ENCODE measurements at places on chromosomes 2 and 18.

GRCh38 chr2:56084111-56084901, 99.5 kb upstream of the CCDC85A start:
- no peak for DNase-seq

DNA sequence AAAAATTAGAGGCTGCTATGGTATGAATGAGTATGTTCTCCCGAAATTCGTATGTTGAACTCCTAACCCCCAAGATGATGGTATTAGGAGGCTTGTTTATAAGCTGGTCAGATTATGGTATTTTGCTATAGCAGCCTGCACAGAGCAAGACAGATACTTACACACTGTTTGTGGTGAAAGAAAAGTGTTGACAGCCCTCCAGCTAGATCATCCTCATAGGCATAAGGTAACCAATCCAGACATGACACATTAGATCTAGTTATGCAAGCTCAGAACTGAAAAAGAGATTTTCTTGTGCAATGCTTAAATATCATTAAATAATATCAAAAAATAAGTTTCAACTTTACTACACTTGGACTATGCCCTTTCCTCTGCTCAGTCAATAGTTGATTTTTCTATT, 107.1 kb downstream of the ABCA12 start:
- DNase-seq, result no peak

DNA sequence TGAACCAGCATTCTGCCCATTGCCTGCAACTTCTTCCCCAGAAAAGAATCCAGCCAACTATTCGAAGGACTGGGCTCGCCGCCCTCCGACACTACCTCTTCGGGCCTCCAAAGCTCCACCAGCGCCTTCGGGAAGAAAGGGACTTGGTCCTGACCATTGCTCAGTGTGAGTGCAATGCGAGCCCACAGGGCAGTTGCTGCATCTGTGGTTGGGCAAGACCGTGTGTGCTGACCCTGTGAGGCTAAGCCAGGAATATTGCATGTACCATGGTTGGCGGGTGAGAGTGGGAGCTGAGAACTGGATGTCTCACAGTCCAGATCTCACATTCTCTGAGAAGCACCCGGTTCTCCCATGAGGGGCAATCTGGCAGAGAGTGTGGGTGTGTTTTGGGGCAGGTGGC, 16.5 kb downstream of the ELMOD3 start:
- DNase-seq, result no peak

- DNase-seq, result no peak
Measured at GRCh38 chr2:3139906-3140305, 237.7 kb downstream of the EIPR1 start.

- DNase-seq, result no peak
Measured at GRCh38 chr2:177397481-177398289, 5.1 kb downstream of the AGPS start.

- no peak for DNase-seq
Measured at GRCh38 chr2:165239230-165239629, at the start of gene SCN2A. Gene SCN2A, plus strand, starts transcription at chr2:165239414. Its CDS starts 56,410 bp downstream, at chr2:165295824.

DNA sequence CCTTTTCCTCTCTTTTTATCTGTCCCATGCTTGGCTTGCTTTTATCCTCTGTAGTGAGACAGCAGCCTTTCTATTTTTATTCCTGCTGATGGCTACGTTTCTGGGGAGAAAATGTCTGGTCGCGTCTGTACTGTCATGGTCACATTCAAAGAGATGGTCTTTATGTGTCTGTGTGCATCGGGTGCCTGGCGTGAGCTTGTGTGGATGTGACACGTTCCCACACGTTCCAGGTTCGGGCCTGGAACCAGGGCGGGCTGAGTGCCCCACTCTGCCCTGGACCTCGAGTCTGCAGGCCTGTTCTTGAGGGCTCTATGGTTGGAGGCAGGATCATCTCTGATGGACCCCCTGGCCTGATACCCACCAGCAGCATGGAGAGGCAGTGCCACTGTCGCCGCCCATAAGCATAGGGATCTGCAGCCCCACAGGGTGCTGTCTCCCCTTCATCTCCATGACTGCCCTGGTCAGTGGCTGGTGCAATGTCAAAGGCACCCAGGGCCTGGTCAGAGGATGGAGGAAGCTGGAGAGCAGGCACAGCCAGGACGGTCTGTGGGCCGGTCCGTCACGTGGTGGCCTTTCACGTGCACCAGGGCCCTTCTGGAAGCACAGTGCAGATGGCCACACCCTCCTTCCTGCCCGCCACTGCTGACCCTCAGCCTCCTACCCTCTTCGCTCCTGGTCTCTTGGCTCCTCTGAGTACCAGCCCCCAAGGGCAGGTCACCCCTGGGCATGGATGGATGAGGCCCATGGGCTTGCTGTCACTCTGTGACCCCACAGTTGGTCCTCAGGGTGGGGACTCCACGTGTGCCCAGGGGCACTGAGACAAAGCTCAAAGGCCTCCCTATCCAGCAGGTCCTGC, 149.2 kb upstream of the TWIST2 start:
- no peak for DNase-seq

DNA sequence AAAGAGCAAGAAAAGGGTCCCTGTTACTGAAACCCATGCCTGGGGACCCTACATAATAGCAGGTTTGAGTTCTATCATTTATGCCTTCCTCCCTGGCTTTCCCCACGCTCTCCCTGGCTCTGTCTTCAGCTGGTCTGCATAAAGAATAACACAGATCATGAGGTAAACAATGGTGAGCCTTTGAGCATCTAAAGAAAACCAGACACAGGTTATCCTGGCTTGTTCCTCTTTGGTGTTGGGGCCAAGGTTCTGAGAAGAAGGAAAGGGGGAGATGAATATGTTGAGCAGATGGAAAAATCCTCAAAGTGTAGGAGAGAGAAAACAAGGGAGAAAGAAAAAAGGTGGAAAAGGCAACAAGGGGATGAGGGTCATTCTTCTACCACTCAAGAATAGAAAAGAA, 127.3 kb downstream of the CABYR start:
- DNase-seq, result no peak

DNA sequence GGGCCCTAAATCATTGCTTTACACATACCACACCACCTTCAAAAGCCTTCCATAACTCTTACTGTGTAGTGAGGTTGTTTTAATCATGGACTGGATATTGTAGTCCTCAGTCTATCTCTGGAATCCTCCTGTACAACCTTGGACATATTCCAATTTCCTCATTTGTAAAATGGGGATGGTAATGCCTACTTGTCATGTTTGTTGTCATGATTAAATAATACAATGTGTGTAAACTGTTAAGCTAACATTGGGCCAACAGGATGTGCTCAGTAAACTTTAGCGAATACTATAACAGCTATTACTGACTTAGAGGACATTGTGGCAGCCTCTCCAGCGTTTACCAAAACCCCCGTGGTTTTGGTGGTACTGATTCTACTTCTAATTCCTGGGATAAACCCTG, 74.7 kb upstream of the PTPRM start:
- no peak for DNase-seq

DNA sequence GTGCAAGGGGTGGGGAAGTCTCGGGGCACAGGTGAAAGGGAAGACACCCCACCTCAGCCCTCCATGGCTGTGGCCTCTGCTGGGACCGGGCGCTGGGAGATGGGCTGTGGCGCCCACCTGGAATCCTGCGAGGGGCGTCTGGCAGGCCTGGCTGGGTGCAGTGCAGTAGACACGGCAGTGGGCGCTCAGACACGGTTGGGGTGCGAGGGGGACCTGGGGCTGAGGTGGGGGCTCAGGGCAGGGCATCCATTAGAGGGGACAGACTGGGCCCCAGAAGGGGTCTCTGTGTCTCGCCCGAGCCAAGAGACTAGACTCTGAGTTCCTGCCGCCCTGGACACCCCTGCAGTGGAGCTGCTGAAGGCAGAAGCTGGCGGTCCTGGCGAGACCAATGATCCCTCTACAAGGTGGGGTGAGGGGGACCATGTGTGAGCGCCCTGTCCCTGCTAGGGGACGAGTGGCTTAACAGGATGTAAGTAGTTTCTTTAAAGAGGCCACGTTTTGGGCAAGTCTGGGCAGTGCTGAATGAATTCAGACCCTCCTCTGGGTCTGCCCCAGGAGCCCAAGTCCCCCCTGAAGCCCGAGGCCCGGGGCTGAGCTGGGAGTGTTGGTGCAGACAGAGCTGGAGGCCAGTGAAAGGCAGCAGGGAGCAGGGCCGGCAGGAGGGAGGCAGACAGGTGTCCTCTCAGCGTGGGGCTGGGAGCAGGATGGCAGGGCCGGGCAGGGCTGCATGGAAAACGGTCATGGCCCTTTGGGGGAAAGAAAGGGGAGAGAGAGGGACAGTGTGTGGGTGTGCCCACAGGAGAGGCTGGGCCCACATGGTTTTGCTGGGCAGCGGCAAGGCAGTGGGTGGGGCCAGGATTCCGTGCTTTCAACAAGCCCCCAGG, 57.2 kb downstream of the HS6ST1 start:
- DNase-seq, result no peak

DNA sequence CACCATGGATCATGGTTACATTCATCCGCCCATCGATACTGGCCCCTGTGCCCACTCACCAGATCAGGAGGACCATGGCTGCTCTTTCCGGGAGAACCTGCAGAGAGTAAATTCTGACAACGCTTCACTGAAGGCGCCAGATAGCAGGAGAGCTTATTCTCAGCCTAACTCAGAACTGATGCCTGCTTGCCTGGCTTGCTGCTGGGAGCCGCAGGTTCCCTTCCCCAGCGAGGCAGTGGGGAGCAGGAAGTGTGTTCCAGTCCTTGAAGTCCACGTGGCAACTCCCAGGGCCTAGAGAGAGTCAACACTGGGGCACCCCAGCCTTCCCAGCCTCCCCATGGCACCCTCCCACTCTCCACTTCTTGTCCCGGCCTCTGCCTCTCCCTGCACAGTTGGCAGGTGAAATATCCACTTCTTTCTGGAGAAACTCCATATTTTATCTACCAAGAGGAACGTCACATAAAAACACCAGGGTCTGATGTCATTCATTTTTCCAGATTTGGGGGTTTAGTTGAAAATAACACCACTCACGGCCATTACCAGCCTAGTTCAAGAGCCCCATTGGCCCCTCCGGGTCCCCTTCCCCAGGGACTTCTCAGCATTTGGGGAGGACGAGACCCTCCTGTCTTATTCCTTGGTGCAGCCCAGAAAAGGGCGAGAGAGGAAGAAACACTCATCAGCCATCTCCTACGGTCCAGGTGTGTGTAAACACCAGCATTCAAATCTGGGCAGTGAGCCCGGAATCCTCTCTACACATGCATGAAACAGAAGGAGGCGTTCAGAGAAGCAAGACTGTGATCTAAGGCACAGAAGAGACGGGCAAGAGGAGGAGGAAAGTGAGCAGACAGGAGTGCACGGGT, 3.5 kb upstream of the TUBB6 start:
- DNase-seq, result no peak

DNA sequence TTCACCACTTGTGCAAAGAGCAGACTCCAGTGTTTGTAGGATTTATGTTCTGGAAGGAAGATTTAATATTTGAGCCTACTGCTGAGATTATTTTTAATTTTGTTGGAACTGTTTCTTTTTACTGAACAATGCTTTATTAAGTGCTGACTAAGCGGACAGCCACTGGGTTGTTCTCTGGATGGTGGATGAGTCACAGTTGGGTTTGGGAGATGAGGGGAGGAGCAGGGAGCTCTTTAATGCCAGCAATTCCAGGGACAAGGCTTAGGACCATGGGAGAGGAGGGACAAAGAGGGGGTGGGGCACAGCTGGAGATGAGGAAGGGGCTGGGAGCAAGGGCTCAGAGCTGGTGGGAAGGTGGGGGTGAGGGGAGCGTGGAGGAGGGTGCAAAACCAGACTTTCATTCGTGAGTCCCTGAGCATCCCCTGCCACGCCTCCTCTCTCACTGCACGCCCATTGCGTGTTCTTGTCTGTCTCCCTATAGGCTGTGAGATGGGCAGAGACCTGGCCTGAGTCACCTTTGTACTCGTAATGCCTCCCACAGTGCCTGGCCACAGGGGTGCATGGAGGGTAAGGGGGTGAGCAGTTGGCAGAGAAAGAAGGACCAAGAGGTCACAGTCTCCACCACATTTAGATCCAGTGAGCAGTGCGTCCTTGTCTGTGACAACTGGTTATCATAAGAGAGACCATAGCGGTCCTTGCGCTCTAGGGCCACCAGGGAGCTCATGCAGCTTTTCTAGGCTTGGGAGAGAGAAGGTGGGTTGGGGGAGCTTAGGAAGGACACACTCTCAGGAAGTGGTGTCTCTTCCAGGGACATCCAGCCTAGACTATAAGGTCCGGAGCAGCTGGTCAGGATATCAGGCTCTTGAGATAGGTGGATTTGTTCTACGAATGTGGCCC, 18.4 kb downstream of the SLC4A3 start:
- DNase-seq, result no peak

GRCh38 chr2:18520451-18521425, 39.7 kb downstream of the RDH14 start:
- peak; percentile 55 for DNase-seq

DNA sequence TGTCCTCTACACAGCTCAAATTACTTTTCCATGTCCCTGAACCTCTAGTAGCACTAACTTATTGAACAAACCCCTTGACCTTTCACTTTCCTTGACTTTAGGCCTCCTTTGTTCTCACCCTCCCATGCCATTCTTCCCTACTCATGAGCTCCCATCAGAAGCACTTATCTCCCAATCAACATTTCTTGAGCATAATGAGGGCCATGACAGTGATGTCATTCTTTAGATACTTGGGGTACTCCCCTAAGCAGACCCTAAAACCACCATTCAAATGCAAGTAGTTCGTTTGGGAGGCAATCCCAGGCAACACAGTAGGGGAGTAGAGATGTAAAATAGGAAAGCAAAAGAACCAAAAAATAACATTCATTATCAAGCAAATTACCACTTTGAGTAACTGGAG, 115.9 kb upstream of the ARHGAP28 start:
- DNase-seq, result no peak

DNA sequence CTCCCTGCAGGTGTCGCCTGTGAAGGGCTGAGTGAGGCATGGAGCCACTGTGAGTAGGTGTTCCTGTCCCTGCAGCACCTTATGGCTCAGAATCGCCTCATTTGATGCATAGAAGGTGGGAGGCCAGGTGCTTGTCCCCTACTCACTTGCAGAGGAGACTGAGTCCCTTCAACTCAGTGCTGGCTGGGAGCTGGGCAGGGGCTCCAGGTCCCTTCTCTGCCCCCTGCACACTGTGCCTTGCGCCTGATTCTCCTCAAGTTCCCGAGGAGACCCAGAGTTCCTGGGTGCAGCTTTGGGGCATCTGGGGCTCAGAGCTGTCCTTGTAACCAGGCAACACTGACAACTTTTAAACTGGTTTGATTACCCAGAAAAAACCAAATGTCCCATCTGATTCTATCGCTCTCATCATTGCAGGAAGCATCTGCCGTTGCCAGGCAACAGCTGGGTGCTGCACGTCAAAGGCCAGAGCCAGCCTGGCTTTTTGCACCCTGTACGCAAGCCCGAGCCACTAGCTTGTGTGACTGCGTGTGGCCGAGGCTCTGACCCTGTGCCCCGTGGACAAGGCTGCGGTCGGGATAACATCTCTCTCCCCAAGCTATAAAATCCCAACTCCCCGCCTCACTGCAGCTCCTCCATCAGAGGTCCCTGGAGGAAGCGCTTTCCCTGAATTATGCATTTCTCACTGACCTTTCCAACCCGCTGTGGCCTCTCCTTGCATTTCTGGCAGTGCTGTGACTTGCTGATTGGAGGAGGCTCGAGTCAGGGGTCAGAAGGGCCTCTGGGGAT, 130.8 kb upstream of the HDAC4 start:
- DNase-seq, result no peak

GRCh38 chr2:169360984-169361705, 1.2 kb downstream of the LRP2 start:
- DNase-seq, result no peak
